ENCODE measurements at places on chromosomes 2 and 18.

DNA sequence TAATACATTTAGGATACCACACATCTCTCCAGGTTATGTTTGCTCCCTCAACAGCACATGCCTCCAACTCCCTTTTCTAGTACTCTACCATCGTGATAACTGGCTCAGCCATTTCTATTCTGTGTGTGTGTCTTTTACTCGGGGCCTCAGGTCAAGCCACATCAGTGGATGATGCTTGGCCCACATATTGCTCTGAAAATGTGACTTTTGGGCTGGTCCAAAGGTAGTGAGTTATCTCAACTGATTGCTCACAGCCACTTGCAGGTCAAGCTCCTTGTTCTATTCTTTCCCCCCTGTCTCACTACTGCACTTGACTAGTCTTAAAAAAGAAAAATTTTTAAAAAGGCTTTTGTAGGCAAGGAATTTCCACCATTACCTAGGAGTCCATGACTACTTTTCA, 5.5 kb downstream of the DSG4 start:
- DNase-seq, result no peak

DNA sequence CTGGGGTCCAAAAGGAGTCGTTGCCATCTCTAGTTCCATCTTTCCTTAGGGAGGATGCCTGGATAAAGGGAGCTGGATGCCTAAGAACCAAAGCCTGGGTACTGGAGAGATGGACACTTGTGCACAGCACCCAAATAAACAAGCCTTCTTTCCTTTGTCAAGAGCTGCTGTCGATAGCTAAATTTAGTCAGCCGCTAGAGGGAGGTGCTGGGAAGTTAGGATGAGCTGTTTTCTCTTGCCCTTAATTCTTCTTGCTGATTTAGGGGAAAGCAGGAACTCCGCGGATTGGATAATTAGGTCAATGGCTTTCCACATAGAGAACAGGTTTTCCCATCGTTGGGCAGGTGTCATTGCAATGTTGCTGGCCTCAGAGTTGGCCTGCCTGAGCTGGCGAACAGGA, 30.9 kb upstream of the SERPINB12 start:
- no peak for DNase-seq

GRCh38 chr2:19051203-19051831, 307.1 kb downstream of the OSR1 start:
- no peak for DNase-seq

DNA sequence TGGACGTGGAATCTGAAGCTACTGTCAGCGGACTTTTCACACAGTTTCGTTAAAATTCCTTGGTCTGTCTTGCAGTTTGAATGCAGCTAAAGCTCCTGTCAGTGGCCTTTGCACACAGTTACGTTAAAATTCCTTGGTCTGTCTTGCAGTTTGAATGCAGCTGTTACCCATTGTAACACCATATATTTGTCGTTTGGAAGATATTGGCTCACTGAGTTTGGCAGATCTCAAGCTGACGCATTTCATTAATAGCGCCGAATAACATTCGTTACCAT, 1.0 kb downstream of the LIMS1 start:
- no peak for DNase-seq

- DNase-seq, result no peak
Observed at GRCh38 chr2:163269374-163270021, 430.9 kb upstream of the KCNH7 start.

DNA sequence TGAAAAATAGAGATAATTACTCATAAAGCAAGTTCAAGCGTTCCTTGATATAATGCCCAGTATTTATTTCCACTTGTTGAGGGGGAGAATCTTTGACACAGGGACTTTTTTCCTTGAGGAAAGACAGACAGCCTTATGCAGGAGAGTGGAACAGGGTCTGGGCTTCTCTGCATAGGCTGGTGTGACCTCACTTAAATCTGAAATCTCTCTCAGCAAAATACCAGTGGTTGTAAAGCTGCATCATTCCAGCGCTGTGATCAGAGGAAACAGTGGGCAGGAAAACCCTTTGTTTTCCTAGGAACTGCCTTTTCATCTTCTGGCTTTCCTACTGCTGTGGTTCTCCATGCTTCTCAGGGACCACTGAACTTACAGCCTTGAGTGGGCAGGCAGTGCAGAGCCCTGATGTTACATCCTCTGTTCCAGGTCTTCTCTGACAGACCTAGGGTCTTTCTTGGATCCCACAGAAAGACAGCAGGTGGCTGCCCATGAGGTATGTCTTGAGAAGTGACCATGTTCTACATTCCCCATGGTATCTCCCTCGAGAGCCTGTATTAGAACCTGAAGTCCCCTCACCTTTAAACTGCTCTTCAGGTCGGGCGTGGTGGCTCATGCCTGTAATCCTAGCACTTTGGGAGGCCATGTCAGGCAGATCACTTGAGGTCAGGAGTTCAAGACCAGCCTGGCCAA, 17.6 kb upstream of the MAP4K4 start:
- DNase-seq, result no peak

- DNase-seq, result no peak
Observed at GRCh38 chr2:144331674-144332355, 188.1 kb downstream of the ZEB2 start.

- DNase-seq, result no peak
Observed at GRCh38 chr2:233112776-233113452, 52.8 kb downstream of the INPP5D start.

DNA sequence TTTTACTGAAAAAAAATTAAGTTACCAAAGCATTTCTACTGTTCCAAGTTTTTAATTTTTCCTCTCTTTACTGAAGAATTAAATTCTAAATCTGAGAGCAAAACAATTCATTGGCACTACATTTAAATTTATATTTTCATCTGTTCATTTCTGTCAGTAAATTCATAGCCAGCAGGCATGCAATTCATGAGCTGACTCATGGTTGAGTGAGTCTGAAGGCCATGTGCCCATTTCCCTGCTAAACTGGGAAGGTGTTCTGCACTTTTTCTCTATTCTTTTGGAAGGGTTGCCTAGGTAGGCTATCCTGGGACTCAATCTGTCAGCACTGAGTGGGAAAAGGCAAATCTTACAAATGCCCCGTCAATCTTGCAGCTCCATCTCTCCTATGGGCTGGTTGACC, 88.7 kb downstream of the KLHL14 start:
- no peak for DNase-seq

DNA sequence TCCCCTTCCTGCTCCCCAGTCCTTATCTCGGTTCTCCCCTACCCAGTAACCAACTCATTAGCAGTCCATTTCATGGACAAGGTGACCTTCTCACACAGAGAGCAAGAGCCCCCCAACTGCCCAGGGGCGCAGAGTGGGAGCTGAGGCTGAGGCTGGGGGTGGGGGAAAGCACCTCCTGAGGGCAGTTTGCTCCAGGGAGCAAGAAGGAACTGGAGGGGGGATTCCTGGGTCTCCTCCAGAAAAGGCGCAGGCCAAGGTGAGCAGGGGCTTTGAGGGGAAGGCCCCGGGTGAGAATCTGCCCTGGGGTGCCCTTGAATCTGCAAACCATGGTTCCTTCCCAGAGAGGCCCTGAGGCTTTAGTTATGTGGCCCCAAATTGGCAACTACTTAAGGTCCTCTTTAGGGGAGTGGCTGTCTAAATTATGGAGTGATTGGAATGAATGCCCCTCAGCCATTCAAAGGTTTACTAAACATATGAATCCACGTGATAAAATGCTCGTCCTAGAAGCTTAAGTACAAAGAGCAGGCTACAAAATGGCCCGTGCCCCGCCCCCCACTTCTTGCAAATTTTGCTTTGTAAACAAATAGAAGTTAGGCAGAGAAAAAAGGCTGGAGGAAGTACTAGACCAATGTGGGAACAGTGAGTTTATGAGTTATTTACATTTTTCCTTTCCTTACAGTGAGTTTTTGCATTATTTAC, 123.5 kb upstream of the HS6ST1 start:
- no peak for DNase-seq

DNA sequence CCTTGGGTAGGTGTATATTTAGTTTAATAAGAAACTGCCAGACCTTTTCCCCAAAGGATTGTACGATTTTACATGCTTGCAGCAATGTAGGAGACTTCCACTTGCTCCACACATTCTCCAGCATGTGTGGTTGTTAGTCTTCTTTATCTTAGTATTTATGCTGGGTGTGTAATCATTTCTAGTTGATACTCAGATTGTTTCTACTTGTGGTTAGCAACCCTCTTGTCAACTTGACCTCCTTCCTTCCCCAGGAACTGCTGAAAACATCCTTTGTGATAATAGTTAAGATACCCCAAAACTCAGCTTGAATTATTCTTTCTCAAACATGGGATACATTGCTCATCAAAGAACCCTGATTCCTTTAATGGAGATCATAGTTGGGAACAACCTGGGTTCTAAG, 37.2 kb upstream of the CYBRD1 start:
- DNase-seq, result no peak

DNA sequence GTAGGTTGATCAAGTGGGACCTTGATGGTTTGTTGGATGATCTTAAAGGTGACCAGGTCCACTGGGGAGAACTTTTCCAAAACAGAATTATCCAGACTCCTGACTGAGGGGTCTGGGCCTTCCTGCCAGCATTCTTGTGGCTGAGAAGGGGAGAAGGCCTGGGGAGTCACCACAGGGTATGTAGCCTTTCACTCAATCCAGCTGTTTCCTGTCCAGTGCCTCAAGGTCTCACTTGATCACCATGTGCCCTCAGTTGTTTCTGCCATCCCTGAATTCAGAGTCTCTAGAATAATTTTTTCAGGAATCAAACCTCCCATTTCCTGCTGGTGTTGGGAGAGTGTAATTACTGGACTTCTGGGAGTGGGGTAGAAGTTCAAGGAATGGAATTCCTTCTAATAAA, 54.4 kb upstream of the TANC1 start:
- no peak for DNase-seq

GRCh38 chr2:128344101-128344500, 25.4 kb upstream of the HS6ST1 start:
- no peak for DNase-seq

- no peak for DNase-seq
Observed at GRCh38 chr2:12737738-12738485, 21.2 kb downstream of the TRIB2 start.

DNA sequence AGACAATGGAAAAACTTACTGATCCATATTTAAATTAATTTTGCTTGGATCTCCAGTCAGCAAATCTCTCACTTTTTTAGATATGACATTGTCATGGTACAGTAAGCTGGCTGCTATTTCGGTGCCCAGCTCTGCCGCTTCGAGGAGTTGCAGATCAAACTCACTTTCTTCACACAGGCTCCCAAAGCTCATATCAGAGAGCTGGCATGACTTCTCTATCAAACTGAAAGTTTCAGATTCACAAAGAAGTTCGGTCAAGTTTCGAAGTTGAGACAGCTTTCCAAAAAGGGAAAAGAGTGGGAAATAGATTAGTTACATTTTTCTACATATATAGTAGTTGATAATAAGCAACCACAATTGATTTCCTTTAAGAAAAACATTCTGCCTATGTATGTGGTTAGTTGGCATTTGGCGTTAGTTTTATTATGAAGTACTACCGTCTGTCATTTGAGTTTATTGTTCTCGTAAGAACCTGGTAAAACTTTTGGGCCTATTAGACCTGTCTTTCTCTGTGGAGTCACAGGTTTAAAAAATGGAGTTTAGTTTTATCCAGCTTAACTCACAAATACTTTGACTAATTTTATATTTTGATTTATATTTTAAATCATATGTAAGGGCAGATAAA, 118.8 kb downstream of the ABCA12 start:
- no peak for DNase-seq

GRCh38 chr2:85194780-85195480, 61.7 kb downstream of the TCF7L1 start:
- DNase-seq, result no peak

DNA sequence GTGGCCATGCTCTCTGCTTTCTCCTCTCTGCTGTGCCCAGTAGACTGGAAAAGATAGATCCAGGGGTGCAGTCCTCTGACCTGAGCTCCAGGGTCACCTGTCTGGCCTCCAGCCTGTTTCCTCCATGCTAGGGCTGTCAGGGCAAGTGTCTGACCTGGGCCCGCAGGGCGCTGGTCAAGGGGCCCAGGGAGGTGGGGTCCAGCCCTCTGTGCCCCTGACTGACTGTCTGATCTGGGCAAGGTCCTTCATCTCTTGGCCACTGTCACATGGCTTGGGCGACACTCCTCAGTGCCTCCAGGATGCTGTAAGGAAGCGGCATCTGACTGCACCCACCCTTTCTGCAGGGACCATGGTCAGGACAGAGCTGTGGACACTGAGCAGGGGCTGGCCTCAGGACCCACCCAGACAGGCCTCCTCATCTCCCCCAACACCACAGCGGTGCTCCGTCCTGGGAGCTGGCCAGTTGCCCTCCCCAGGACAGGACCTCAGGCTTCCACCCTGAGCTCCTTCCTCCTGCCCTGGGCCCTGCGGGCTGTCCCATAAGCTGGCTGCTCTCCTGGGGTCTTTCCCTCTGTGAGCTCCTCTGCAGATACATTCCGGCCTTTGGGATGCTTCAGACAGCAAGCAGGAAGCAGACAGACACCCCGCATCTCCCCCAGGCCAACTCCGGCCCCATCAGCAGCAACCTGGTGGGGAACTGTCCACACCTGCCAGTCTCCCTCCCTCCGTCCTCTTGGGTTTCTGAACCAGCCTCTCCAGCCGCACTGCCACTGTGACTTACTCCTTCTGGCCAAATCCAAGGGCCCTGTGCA, 21.2 kb upstream of the ALPI start:
- DNase-seq, result no peak

DNA sequence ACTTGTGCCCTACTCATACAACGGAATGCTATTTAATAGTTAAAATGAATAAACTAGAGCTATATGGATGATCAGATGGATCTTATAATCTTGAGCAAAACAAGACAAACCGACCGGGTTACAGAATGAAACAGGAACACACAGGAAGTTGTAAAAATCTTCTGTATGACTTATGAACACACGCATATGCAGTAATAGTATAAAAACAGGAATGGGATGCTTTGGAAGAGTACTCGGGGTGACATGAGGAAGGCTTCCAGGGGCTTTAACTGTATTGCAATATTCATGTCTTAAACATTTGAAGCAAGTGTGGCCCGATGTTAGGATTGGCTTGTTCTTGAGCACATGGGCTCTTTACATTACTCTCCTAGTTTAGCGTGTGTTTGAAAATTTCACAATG, 14.9 kb upstream of the E2F6 start:
- no peak for DNase-seq

DNA sequence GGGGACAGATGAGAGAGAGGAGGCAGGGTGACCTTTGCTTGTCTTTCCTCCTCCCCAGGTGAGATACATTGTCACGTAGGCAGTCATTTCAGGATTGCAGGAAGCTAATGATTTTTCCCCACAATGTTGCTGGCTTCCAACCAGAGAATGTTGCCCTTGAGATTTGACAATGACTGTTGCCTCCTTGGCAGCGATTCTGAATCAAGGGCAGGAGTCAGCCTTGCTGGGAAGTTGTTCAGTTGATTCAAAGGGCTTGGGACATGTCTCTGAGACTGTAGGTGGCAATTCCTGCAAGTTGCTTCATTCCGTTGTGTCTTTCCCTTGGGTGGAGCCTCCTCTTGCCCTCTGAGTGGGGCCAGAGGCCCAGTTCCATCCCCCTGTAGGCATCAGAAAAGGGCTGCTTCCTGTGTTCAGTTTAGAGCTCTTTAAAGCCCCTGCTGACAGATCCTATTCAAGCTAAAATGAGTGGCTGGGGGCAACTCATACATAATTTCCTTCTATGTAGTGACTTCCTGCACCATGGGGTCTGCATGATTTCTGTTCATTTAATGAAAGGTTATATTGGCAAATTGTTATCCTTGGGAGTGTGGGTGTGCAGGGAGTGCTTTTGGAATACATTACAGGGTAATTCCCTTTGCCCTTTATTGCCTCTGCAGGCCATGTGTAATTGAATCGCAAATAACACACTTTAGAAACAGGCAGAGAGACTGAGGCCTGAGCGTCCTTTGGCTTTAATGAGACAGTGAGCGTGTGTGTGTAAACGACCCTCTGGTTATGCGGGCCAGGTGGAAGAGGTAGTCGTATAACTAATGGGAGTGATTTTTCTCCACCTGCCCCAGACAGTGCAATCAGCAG, 52.4 kb downstream of the GPR39 start:
- no peak for DNase-seq

Measured in activated CD4-positive, alpha-beta T cell treated with anti-CD3 and anti-CD28 coated beads, Interleukin-2, amount 50 U/mL, for 4 hours (primary cell).